Stimulated activated CD4-positive, alpha-beta T cell treated with anti-CD3 and anti-CD28 coated beads, Interleukin-12 subunit alpha, Interleukin-12 subunit beta, amount 100 ng/mL, for 4 hours (primary cell): ENCODE measurements at places on chromosomes 5 and 9.
A peak's percentile ranks its signal among the peaks of the same experiment; 100 is the strongest.

DNA sequence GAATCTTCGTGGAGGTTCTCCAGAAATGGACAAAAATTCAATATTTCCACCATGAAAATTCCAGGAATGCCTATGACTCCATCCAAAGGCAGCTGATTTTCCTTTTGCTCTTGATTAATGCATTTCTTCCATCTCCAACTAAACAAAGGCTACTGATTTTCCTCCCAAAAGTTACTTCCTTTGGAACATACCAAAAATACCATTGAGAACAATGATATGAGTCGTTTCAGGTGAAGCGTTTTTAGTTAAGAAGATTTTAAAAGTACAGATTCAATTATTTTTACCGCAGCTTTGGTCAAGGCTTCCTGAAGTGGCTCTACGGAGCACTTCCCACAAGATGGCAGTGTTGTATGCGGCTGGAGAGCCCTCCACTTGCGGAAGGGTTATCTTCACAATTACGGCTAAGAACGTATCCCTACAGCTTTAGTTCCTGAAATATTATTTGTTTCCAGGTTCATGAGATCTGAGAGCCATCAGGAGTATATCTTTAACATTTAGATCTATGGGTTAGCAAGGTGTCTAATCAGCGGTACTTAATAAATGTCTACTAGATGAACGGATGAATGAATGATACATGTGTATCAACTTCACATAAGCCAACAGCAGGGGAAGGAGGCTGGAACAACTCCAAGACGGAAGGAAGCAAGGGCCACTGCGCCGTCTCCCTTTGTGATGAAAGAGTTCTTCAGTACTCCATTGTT lies 35.9 kb upstream of the ARSB start:
- DNase-seq = peak; percentile 25

- DNase-seq = no peak
Observed at GRCh38 chr5:122155546-122155945, 26.2 kb downstream of the ZNF474 start.

- no peak for DNase-seq
Observed at GRCh38 chr5:124902097-124902821, 155.8 kb upstream of the ZNF608 start.

GRCh38 chr9:133122935-133123611 lies 2.0 kb upstream of the RALGDS start:
- DNase-seq = no peak

- no peak for DNase-seq
Observed at GRCh38 chr9:123116036-123116435, 82.6 kb downstream of the GPR21 start.

DNA sequence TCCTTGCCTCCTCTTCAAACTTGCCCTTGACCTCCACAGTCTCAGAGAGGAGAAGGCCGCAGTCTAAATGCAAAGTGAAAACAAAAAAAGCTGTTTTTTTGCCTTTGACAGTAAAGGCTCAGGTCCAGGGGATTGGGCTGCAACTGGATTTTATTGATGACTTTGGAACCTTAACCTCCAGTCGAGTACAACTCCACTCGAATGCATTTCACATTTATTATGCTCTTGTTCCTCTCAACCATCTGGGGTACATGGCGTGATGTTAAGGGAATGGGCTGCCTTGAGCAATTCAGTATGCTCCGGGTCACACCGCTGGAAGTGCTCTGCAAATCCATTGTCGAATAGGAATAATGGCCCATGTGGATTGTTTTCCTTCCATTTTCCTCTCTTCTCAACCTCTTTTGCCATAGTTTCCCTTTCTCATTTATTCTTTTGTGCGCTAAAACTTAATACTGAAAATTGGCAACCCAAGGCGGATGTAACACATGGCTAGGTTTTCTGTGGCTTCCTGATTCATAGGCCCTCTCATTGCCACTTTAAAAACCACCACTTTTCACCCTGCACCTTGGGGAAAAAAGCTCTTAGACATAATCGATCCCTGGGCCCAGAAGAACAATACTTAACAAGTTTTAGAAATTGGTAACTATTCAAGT lies 34.3 kb downstream of the ITK start:
- DNase-seq = no peak

GRCh38 chr5:154465169-154465568 lies 12.9 kb downstream of the HAND1 start:
- DNase-seq = no peak

DNA sequence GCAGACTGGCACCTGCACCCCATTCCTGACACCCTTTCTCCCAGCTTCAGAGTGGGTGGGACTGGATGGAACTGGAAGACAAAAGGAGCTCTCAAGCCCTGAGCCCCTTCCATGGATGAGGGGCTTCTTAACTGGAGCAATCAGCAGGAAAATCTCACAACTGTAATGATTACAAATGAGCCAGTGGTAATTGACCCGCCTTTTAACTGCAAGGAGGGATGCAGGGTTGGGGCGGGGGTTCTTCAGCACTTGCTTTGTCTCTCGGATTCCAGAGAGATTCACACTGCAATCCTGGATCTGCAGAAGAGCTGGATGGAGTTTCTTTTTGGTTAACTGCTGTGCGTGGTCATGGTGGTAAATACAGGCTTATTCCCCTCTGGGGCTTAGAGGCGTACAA lies 160.1 kb upstream of the SHB start:
- DNase-seq = no peak

GRCh38 chr5:123719004-123719403 lies 207.0 kb downstream of the CSNK1G3 start:
- no peak for DNase-seq

GRCh38 chr9:105258225-105258737 lies 13.8 kb downstream of the SLC44A1 start:
- no peak for DNase-seq

DNA sequence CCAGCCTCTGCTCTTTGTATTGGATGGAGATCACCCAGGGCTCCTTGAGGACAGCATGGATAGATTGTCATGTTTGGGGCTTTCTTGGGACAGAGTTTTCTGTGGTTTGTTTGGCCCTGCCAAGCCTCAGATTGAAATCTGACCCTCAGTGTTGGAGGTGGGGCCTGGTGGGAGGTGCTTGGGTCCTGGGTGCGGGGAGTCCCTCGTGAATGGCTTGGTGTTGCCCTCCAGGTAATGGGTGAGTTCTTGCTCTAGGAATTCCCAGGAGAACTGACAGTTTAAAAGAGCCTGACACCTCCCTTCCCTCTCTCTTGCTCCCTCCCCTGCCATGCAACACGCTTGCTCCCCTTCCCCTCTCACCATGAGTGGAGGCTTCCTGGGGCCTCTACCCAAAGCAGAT lies 48.6 kb upstream of the OLFM1 start:
- DNase-seq = no peak

DNA sequence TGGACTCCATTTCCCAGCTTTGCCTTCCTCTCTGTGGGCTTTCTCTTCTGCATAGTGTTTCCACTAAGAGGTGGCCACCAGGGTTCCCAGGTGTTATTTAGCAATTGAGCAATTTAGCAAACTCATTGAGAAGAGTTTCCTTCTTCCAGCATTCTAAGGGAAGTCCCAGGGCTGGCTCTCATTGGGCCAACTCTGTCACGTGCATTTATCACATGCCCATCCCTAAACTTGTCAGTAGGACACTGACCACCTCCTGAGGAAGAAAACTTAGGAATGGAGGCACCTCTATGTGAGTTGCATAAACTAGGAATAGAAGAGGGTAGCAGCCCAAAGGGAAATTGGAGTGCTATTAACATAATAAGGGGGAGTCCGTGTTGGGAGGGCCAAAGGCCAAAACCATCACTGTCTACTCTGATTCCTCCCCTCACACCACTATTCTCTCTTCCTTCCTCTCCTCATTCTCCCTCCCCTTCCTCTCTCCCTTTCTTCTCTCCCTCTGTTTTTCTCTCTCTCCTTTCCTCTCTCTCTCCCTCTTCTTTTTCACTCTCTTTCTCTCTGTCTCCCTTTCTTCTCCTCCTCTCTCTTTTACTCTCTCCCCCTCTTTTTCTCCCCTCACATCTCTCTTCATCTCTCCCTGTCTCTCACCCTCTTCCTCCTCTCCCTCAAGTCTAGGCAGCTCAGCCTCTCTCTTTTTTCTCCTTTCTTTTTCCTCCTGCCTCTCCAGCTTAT lies 213.4 kb downstream of the PALM2AKAP2 start:
- DNase-seq = no peak

DNA sequence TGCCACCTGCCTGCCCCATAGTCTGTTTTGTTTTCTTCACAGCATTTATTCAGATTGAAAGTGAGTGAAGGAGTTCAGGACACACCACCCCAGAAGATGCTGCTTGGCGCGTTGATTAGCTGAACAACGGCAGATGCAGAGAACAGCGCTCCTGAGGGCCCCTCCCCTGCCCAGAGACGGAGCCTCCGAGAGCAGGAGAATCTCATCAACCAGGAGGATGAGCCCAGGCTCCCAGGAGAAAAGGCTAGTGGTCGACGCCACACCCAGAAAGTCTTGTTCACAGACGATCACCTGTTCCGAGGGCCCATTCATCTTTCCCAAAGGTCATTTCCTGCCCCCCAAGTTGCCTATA lies 180.4 kb upstream of the PPP1R26 start:
- no peak for DNase-seq

DNA sequence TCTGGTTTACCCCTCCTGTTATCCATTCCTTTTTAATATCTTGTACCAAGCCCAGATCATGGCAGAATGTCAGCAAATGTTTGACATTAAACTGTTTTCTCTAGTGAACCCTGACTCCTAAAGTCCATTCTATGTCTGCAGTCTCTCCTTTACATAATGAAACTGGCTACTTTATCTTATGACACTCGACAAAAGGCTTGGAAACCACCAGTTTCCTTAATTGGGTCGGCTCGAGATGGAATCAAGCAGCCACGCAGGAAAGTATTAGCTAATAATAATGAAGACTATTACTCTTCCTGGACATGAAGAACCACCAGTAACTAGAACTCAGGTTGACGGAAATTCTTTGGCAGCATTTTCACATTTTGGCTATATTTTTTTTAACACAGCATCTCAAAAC lies 17.5 kb downstream of the DAP start:
- no peak for DNase-seq

- DNase-seq = no peak
Observed at GRCh38 chr9:125646217-125646616, 60.8 kb downstream of the MAPKAP1 start.

DNA sequence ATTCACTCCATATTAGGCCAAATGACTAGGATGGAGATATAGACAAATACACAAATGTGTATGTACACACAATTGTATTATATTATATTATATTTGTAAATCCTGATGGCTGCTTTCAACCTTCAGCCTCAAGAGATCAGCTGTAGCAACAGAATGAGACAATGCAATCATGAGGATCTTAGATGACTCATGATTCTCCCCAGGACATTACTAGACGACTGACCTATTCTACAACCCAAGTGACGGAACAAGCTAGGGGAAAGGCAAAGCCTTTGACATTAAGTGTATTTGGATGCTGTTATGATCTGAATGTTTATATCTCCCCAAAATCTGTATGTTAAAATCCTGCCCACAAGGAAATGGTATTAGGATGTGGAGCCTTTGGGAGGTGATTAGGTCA lies 66.5 kb downstream of the COX7C start:
- no peak for DNase-seq

DNA sequence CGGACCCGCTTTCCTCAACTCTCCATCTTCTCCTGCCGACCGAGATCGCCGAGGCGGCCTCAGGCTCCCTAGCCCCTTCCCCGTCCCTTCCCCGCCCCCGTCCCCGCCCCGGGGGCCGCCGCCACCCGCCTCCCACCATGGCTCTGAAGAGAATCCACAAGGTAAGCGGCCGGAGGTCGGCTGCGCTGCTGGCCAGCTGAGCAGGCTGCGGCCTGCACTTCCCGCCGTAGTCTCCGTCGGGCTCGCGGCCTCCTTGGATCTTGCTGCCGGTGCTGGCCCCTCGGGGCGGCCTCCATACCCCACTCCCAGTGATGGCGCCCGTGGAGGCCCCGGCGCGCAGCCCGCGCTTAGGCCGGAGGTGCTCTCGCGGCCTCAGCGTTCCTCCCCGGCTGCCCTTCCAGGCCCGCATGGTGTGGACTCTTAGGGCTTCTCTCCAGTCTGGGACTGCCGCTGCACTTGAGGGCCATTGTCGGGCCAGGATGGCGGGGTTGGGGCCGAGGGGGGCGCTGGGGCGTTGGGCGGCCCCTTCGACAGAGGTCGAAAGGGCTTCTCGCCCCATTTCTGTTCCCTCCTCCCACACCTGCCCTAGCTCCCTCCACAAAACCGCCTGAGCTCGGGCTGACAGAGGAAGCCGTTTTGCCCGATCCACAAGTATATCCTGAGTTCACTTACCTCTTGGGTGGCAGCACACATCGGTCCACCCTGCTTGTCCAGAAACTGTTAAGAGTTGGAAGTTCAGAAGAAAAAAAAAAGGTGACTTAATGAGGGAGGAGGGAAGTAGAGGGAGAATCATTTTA lies 714 bp downstream of the UBE2D2 start:
- peak; percentile 58 for DNase-seq

DNA sequence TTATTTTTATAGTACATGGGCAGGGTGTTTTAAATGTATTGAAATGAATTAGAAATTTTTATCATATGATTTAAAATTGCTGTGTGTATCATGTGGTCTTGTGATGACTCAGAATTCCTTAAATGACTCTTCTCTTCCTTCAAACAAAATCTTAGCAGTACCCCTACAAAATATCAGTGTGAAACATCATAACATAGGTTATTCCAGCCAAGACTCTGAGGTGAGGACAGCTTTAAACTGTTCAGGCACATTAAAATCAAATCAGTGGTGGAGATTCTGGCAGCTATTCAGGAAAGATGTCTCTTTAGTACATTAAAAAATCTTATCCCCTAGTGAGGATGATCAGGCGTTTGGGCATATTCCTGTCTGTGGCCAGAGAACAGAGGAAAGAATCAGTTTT lies 174.0 kb downstream of the MAN2A1 start:
- no peak for DNase-seq

DNA sequence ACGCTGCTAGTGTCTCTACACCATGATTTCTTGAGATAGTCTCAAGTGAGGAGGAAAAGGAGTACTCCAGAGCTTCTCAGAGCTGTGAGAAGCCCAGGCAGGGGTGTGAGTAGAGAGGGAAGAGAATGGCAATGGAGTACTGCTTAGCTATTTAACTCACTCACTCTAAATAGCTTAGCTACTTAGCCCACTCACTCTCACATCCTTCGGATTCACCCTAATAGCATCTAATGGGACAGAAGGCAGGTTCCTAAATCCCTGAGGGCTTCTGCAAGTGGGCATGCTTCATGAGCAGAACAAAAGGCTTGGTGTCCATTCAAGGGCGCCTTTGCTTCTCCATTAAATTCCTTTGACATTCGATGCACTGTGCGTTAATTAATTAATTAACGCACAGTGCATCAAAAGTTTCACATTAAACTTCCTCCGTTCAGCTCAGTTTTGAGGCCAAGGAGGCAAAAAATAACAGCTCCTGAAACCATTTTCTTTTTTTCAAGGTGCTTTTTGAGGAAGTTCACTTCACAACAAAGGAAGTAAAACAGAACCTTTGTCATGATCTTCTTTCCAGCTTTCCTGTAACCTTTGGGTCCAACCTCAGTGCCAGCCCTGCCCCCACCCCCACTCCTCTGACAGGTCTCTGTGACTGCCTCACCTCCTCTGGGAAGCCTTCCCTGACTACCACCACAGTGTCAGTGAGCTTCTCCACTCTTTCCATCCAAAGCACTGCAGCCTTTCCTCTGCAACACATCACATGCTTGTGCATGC lies 294.0 kb downstream of the SEC61B start:
- DNase-seq = no peak
